ENCODE measurements at places on chromosomes 11 and 22.

- no peak for DNase-seq
Observed at GRCh38 chr11:60589611-60590010, 74.4 kb downstream of the MS4A13 start.

DNA sequence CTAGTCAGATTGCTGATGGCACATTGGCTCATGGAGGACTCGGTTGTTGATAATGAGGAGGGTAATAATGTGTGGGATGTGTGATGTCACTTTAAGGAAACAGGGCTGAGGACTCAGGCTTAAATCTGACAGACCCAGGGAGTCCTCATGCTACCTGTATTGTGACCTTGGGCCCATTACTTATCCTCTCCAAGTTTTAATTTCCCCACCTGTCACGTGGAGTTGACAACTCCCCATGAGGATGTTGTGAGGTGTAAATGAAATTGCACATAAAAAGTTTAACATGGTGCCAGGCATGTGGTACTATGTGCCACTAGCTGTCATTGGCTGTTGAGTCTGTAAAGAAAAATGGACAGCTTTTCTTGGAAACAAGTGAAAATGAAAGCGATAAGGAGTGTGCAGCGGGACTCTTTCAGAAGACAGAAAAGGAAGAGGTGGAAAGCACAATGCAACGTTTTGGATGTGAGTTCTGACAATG is 15.3 kb downstream of the IL10RA start:
- DNase-seq = no peak

DNA sequence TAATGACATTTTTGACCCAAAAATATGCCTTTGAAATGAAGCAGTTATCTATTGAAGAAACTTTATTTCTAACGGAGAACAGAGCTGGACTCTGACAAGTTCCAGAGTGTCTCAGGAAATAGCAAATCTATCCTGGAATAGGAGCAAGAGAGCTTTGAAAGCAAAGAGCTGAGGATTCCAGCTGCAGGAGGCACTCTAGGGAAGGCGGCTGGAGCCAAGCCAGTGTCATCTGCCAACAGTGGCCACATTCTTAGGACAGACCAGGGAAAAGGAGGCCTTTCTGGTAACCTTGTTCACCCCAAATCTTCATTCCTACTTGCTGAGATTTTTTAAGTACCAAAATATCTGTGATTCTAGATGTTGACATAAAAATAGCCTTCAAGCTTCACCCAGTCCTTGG is 493.5 kb upstream of the B3GAT1 start:
- DNase-seq = no peak

DNA sequence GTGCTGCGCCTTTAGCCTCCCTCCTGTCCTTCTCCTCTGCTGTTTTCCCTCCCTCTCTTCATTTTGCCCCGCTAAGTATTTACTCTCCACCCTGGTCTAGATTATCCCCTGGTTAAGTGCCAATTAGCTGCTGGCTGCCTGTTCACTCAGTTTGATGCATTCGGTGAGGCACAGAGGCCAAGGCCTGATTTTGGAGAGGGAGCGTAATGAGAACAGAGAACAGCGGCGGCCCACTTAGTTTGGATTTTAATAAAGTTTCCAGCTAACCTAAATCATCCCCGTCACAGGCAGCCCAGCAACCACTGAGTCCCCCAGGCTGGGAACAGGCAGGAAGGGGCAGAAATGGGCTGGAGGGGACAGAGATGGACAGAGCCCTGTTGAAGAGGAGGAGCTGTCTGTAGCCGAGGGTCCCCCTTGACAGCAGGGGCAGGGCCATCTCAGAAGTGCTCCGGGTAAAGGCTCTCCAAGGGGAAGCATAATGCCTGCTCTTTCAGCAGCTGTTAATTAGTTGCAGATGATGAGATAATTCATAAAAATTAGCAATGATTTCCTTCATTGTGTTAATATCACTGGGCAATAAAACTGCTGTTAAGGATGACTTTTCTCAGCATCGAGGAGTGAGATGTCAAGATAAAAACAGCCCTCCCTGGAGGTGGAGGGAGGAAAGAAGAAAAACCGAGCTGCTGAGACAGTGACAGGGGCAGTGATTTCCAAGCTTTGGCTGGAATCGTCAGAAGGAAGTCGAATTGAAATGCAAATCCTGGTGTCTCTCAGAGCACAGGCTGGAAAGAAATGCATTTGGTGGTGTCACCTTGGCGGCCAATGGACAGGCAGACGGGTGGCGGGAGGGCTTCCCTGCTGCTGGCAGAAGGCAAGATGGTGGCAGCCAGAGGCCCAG is 170.1 kb downstream of the GRIK4 start:
- DNase-seq = no peak

GRCh38 chr11:15800111-15800800 is 556.1 kb downstream of the SOX6 start:
- no peak for DNase-seq

DNA sequence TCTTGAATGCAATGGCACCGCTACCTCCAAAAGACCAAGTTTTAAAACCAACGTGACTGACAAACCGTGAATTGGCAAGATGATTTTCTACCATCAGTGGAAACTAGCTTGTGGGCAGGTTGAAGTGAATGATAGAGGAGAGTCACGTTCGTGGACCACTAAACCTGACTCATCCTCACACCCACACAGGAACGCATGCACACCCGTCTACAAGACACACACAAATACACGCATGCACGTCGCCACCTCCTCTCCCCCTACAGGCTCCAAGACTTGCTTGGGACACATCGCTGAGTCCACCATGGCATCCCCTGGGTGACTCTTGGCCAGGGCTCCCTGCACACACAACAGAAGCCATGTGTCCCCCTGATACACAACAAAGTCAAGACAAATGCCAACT is 14.4 kb downstream of the TMPRSS6 start:
- DNase-seq = no peak

DNA sequence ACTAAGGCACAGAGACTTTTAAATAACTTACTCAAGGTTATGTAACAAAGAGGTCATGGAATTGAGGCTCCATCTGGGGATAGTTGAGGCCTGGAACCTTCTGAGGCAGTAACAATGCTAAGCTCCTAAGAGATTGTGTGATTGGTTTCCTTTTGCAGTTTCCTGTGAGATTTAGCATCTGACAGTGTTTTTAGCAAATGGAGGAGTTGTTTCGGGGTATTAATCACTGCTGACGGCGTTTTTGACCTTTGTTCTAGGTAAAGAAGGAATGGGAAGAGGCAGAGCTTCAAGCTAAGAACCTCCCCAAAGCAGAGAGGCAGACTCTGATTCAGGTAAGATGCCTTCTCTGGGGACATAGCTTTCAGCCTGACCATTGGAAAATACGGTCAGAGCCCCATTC is 32.1 kb upstream of the ST14 start:
- no peak for DNase-seq

DNA sequence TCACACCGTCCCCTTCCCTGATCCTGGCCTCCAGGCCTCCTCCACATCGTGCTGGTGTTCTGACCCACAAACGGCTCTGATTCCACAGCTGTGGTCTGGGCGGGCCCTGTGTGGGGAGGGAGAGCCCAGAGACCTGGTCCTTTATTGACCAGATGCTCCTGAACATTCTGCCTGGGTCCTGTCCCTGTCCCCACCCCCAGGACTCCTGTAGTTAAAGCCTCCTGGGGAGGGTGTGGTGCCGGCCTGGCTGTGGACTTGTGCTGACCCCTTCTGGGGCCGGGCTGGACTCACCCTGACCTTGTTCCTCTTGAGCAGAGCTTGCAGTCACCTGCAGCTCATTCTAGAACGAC is 128.7 kb downstream of the CTTN start:
- no peak for DNase-seq

- DNase-seq = peak; percentile 64
Observed at GRCh38 chr11:1882265-1883238, 9.1 kb downstream of the PRR33 start.

DNA sequence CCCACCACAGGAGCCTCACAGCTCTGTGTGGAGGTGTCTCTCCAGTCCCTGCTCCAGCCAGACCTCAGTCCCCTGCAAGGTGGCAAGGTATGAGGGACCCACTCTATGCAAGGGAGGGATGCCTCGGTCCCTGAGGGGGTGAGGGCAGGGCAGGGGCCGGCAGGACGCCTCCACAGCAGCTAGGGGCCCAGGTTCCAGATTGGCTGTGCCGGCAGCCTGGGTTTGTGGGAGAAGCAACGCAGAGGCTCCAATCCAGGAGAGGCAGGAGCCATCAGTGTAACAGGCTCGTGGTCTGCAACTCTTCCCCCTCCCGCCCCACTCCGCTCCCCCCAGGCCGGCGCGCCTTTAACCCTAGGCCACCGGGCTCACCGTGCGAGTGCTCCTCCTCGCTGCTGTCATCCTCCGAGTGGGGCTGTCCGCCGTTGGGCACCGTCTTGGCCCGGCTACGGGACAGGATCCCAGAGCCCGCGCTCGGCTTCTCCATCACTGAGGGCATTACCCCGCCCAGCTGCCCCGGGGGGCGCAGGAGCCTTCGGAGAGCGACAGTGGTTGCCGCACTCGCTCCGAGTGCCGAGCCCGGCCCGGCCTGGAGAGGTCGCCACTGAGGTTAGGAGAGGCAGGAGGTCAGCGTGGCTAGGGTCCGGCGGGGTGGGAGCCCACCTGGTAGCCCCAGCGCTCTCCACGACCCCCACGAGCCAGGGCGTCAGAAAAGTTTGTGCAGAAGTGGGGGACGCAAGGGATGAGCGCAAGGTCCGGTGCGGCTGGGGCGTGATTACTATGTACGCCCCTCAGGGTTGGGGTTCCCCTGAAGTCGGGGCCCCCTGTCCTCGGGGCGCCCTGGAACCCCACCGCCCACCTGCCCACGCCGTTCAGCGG is 765 bp downstream of the RCOR2 start:
- DNase-seq = no peak

DNA sequence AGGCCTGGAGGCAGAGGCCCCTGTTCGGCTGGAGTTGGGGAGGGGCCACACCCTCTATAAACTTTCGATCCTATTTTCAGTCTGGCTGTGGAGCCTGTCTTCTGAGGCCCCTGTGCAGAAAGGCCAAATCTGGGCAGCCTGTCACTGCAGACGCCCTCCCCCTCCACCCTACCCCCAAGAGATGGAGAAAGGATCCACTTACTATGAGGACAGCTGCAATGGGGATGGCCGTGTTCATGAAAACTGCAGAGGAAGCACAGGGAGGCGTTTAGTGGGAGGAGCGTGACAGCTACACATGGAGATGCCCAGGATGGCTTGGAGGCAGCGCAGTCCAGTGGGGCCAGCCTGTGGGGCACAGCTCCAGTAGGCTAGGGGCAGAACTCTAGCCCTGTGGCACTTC is 43.5 kb upstream of the KCNJ11 start:
- DNase-seq = no peak

- DNase-seq = no peak
Observed at GRCh38 chr11:47329987-47330931, 22.2 kb downstream of the MYBPC3 start.

- DNase-seq = no peak
Observed at GRCh38 chr22:46972901-46973831, 210.7 kb downstream of the TBC1D22A start.

GRCh38 chr11:71406681-71407080 is 41.5 kb downstream of the DHCR7 start:
- no peak for DNase-seq

DNA sequence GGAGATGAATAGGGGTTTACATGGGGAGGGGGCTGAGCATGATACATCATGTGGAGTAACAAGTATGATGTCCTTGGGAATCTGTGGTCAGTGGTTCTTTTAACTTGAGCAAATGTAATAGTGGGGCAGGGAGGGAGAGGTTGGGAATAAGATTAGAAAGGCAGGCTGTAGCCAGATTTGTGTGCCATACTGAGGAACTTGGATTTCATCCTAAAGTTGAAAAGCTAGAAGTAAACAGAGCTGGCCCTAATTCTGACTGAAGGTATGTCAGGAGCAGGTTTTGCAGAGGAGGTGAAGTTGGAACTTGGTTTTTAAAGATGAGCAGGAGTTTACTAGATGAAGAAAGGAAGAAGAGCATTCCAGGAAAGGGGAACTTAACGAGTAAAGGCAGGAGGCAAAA is 108.3 kb upstream of the RRM1 start:
- DNase-seq = no peak

GRCh38 chr22:49602481-49602880 is 225.2 kb downstream of the BRD1 start:
- DNase-seq = no peak

- no peak for DNase-seq
Observed at GRCh38 chr11:122170815-122171475, 54.9 kb upstream of the BLID start.

- DNase-seq = no peak
Observed at GRCh38 chr11:59009661-59010060, 70.4 kb downstream of the GLYATL1 start.

GRCh38 chr11:244376-244775 is 7.6 kb downstream of the PSMD13 start:
- DNase-seq = no peak

DNA sequence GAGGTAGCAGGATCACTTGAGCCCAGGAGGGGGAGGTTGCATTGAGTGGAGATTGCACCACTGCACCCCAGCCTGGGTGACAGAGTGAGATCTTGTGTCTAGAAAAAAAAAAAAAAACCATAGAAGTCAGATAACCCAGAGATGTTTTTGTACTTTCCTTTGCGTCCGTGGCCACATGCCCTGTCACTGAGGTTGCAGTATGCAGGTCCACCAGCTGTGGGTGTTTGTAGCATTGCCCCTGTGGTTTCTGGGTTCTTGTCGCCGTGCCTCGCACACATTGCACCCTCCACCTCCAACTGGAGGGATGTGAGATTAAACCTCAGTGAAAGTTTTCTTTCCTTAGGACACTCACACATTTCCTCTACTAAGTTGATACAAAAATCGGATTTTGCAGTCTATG is 70.3 kb downstream of the TNRC6B start:
- peak; percentile 39 for DNase-seq

GRCh38 chr11:45105233-45105983 is 41.0 kb upstream of the PRDM11 start:
- no peak for DNase-seq

GRCh38 chr11:41494716-41495115 is 35.3 kb upstream of the LRRC4C start:
- DNase-seq = no peak

DNA sequence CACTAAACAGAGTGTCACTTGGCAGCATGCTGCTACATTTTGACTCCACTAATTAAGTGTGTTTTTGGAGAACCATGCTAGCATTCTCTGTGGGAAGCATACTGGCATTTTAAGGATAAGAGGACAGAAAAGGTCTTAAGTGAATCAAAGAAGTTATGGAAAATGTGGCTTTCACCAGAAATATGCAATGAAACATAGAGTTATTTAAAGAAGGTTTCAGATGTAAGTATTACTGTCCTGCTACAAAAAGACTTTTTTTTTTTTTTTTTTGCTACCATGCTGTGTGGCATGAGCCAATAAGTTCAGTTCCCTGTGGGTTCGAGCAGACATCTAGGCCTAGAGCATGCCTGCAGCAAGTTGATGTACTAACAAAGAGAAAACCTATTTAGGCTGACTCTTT is 187.6 kb downstream of the MSANTD4 start:
- DNase-seq = no peak

- no peak for DNase-seq
Observed at GRCh38 chr11:69912161-69912910, 93.1 kb upstream of the FGF3 start.

DNA sequence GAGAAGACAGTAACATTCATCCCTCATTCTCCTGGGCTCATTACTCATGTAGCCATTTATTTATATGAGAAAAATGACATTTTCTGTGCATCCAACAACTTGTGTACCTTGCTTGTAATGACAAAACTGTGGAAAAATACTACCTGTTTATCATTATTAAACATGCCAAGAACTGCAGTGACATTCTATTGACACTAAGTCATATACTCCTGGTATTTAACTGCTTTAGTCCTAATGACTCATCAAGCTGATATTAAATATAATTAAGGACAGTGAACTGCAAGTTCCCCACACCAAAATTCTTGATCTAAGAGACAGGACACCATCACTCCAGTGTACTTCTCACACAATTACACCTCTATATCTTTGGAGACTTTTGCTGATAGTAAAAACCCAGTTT is 1328.7 kb upstream of the RAG2 start:
- DNase-seq = no peak

GRCh38 chr22:36864454-36865215 is 3.8 kb downstream of the NCF4 start:
- no peak for DNase-seq
